Trophoblast cell (in vitro differentiated cells and primary cell): ENCODE measurements at places on chromosomes 2 and 18.

- no peak for DNase-seq
Measured at GRCh38 chr2:216589791-216590190, 43.4 kb upstream of the IGFBP2 start.

GRCh38 chr2:30046979-30047378, 99.8 kb upstream of the YPEL5 start:
- DNase-seq = no peak

DNA sequence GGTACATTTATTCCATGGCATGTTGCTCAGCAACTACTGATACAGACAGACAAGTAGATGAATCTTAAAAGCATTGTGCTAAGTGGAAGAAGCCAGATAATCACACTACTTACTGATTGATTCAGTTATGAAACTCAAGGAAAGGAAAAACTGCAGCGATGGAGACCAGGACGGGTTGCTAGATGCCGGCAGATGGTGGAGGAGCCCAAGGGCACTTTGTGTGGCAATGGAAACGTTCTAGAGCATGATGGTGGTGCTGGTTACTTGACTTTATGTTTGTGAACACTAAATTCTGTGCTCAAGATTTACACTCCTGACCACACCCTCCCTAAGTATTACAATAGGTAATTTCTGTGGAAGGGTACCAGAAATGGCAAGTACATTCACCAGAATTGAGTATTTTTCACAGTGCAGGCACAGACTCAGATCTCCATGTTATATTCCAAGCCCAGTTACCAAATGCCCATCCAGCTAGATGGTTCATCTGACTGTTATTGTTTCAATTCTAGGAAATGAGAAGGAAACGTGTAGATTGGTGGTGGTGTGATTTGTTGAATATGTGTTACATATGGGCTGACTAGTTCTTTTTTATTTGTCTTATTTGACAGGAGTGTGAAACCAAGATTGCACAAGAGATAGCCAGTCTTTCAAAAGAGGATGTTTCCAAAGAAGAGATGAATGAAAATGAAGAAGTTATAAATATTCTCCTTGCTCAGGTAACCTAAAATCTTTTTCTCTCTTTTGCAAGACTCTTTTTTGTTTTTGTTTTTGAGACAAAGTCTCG, 55.1 kb downstream of the RALBP1 start:
- DNase-seq = peak; percentile 83

- no peak for DNase-seq
Measured at GRCh38 chr2:109497463-109497862, 116.3 kb downstream of the SEPTIN10 start.

DNA sequence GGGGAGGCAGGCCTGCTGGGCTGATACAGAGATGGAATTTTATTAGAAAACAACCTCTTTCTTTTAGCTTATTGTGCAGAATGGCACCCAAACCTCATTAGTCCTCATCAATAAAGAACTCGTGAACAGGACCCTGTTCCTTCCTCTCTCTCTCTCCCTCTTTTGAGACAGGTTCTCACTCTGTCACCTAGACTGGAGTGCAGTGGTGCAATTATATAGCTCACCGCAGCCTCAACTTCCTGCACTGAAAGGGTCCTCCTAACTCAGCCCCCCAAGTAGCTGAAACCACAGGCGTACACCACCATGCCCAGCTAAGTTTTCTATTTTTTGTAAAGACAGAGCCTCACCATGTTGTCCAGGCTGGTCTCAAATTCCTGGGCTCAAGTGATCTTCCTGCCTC, 21.7 kb upstream of the AP1S3 start:
- no peak for DNase-seq

DNA sequence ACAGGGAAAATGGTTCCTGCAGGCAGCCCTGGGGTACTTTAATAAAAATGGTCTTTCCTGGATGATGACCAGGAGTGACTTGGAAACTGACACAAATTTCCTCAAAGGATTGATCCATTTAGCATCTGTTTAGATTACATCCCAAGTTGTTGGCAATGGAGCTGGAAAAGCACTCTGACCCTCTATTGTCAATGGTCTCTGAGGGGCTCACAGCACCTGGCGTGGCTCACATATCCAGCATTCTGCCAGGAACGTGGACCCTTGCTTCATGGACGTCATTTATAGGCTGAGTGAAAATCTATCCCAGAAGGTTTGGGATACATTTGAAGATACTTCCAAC, 43.8 kb downstream of the SERTAD2 start:
- no peak for DNase-seq

DNA sequence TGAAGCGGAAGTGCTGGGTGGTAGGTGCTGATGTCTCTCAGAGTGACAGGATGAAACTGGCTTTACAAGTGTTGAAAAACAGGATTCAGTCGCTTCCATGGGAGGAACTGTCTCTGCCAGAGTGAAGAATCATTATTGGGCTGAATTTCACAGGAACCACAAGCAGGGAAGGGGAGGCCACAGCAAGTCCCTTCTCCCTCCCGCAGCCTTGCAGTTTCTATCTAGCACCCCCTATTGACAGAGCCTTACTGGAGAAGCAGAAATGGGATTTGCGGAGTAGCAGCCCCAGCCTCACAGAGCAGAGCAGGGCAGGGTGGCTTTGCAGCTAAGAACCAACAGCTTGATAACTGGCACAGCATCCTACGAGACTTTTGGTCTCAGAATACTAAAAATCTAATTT, 33.3 kb upstream of the RMP24 start:
- DNase-seq = no peak

DNA sequence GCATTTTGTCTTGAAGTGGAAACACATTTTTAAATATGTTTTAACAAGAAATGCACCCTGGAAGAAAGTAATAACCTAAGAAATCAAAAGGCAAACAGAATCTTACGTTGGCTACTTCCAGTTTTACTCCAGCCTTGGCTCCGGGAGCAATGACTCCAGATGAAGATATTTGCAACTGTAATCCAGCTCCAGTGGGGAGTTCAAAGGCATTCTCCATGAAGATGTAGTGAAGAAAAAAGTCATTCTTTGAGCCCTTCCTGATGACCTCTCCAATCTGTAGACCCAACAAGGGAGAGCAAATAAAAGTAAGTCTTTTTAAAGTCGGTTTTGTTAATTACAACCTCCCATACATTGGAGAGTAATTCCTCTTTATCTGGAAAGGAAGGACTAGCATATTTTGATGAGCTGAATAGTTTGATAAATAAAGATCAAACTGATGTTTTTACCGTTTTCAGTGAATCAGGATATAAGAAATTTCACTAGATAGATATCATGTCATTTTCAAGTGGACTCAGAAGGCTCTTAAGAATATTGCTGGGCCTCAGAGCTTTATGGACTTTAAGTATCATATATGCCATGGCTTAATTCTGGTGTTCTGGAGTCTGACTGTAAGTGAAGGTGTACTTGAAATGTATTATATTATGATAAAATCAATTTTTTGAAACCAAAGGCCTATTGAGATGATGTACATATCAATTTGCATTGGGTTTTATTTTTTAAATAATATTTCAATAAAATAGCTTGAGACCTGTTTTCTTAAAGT, 20.3 kb downstream of the APOB start:
- no peak for DNase-seq

- peak; percentile 67 for DNase-seq
Measured at GRCh38 chr2:215418064-215418963, 17.6 kb downstream of the FN1 start.
